OCI-LY7 (cell line): ENCODE measurements at places on chromosomes 3 and 15. TPM values are rescaled to one million over a fixed set of nuclear protein-coding genes. Genes with fewer than 3 reads are reported as not detected.

Gene CAMK1
- not detected in 2 replicates for total RNA-seq

Gene NMNAT3
- total RNA-seq: 0.09 and 0.15 TPM in 2 replicates

- peak; percentile 91 for DNase-seq
These were observed 12.2 kb downstream of the LRRK1 start for GRCh38 chr15:100931143-100931890.

Gene ACKR4
- 2.5 and 3.8 TPM in 2 replicates for total RNA-seq

GRCh38 chr3:115626006-115626409 is 2.7 kb downstream of the GAP43 start:
- no peak for DNase-seq

DNA sequence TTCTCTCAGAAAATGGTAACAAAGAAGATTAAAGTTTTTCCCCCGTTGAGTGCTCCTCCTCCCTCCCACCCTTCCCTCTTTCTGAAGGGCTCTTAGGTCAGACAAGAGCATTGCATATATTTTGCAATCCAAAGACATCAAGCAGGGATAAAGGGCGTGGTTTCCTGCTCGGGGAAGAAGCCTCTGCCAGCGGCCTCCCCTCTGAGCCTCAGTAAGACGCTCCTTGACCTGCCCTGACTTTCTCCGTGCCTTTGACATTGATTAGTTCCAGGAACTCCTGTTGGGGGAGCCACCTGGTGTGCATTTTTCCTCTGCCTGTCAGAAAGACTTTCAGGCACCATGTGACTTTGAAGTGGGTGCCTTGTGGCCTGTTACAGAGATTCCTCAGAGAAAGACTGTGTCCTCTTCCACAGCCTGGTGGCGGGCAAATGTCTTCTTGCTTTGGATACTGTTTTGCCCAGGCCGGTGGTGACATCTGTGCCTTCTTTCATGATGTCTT is 87.2 kb upstream of the TBL1XR1 start:
- DNase-seq: no peak

DNA sequence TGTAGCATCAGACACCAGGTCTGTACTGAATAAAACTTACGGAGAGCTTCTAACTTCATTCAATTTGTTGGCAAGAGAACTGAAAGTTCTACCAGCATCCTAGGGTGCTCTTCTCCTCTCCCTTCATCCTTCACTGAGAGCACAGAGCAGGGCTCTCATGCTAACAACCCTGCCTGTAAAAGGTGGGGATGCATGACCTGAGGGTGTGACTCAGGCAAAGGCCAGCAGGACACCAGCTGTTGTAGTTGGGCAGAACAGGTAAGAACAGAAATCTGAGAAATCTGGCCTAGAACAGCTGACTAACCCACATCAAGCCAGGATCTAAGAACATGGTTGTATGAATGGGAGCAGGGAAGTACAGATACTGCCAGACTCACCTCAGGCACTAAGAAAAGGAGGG is 64.2 kb downstream of the MYLK start:
- DNase-seq: no peak

DNA sequence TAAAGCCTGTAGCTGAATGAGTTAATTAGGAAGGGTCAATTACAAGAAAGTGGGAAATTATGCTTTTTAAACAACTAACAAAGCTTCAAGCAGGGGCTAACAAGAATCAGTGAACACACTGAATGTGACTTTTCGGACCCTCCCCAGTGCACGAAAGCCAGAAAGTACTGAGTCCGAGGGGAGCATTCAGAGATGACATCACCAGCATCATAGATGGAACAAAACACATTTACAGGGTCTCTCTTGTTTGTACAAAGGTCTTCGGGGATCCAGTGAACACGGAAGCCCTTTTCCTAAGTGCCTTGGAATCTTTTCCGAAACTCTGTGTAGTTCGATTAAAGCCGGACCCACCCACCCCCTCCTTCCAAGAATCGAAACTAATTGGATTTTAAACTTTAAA is 829 bp downstream of the DCP1A start:
- peak; percentile 23 for DNase-seq

DNA sequence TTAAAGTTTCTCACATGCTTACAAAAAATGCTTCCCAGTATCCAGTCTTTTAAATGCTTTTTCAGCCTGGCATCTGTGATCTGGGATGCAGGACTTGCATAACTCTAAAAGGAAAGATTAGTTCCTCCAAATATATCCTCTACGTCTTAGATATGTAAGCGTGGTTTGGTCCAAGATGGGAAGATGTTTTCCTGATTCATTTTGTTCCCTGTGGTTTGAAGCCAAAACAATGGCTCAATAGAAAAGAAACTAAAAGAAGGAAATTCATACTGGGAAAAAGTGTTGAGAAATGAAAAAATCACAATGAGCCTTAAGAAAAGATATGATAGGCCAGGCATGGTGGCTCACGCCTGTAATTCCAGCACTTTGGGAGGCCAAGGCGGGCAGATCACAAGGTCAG is 1002.8 kb downstream of the NAALADL2 start:
- DNase-seq: no peak
